ENCODE measurements at places on chromosomes 12 and 14.

- DNase-seq = no peak
These were observed 218.5 kb downstream of the PHLDA1 start for GRCh38 chr12:75813072-75813471.

- no peak for DNase-seq
These were observed 149.3 kb downstream of the DPF3 start for GRCh38 chr14:72744416-72745120.

- DNase-seq = no peak
These were observed 127.4 kb upstream of the PRMT8 start for GRCh38 chr12:3363608-3364007.

GRCh38 chr12:12428961-12429657, 72.2 kb downstream of the BORCS5 start:
- DNase-seq = no peak

GRCh38 chr12:89695100-89695499, 13.5 kb downstream of the ATP2B1 start:
- no peak for DNase-seq

DNA sequence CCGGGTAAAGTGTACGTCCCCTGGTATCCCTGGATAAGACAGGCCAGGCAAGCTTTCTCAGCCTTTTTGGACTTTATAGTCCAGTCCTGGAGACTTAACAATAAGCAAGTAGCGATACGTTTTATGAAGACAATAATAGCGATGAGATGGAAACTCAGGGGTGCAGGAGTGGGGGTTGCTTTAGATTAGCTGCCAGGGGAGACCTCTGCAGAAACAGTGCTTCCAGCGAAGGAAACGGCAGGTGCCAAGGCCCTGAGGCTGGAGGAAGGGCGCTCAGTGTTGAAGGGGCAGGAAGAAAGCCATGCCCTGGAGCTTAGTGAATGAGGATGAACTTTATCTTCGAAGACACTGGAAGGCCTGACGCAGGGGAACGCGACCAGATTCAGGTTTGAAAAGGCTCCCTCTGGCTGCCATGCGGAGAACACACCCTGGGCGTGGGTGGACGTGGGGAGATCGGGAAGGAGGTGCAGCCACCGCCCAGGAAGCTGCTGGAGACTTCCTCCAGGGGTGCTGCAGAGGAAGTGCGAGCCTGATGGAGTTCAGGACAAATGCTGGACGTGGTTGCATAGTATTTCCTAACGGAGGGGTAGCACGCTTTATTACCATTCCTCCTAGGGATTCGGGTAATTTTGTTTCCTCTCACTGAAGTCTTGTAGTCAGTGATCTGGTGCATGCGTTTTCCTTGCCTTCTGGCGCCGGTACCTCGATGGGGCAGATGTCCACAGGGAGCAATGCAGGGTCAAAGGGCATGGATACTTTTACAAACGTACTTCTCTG, 26.1 kb upstream of the UBC start:
- DNase-seq = no peak

DNA sequence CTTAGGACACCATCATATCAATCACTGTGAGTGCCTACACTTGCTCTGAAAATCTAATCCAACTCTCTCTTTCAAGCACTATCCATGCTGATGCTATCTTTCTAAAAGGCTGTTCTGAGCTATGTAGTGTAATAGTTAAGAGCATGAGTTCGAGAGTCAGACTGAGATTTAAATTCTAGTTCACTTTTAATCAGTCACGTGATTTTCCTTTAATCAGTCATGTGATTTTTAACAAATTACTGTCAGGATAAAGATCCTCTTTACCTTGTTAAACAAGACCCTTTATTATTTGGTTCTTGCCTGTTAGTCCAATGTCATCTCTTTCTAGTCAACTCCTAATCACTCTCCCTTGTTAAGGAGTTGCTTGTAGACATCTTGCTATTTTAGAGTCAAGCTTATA, 653.0 kb downstream of the RPL10L start:
- DNase-seq = no peak

- no peak for DNase-seq
These were observed 145.5 kb downstream of the PRKCH start for GRCh38 chr14:61466905-61467280.

DNA sequence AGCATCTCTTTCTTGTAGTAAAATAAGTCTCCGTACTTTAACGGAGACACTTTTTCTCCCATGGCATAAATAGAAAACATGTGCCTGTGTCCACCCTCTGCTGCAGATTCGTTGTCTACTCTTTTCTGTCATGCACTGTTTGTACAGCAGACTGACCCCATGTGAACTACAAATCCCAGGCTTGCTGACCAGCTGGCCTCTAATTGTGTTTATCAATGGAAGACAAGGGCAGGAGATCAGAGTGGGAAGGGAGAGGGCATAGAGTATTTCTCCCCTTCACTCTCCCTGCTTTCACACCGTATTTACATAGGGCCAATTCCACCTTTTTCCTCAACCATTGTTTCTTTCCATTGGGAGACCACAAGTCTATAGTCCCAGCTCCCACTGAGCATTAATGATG, 31.0 kb upstream of the TMTC2 start:
- DNase-seq = no peak

DNA sequence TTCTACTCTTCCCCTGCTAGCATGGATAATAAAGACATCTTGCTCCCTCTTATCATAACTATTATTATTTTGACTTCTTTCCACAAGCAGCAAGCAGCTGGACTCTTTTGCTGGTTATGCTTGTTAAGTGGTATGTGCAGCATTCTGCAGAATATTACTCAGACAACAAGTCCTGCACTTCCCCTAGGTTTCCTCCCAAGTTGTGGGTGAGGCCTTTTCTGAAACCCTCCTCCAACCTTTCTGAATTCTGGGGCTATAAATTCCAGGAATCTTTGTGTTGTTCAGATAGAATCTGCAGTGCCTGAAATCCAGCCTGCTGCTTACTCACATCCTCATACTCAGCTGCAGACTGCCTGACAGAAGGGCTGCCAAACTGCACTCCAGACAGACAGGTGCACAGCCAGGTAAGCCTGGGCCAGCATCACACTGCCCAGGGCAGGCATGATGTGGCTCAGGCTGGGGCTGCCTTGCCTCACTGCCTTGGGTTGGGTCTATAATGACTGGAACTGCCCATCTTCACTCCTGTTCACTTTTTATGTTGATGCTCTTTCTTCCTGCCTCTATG, 6.2 kb upstream of the DHRS2 start:
- no peak for DNase-seq

DNA sequence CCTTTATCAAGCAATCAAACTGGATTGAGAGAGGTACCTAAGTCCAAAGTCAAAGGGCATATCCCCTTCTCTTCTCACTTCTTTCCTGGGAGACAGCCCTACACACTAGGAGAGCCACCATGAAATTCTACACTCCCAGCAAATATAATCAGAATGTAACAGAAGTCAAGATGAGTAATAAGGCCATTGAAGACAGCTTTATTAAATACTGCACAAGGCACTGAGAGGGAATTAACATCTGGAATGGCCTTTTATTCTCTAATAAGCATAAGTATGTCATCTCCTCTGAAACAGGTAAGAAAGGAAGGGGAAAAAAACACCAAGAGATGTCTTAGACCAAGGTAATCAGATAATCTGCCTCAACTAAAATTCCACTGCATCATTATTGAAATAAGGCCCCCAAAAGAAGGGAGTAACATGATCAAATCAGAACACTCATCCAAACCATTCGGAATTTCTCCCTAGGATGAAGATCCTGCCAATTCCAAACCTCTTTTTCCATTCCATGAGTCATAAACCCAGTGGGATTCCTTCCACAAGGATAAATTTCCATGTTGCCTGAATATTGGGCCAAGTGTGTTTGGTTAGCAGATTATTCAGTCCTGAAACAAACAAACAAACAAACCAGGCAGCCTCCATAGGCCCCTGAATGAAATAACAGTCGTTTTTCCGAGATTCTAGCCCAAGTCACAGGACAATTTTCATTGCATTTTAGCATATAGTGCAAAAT, 19.9 kb downstream of the SLC35F4 start:
- DNase-seq = no peak

Measured in SW 1271 (cell line).